ENCODE measurements at places on chromosomes 1 and 21.

DNA sequence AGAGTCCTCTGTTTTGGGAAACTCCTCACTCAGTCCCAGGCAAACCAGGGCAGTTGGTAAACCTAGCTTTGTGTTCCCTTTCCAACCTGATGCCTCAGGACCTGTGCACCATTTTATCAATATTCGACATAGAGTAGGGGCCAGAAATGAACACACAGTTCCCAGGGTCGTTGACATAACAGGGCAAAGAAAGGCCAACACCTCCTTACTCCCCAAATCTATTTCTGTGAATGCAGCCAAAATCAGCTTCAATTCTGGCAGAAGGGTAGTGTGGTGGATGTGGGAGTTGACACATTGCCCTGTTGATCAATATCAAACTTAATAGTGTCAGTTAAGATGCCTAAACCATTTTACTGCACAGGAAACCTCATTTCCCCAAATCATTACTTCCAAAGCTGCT lies 104.6 kb upstream of the SPATA6 start:
- no peak for DNase-seq

GRCh38 chr1:48181669-48182367 lies 40.7 kb upstream of the SLC5A9 start:
- DNase-seq, result no peak

GRCh38 chr1:90836345-90836679 lies 119.2 kb upstream of the BARHL2 start:
- no peak for DNase-seq

DNA sequence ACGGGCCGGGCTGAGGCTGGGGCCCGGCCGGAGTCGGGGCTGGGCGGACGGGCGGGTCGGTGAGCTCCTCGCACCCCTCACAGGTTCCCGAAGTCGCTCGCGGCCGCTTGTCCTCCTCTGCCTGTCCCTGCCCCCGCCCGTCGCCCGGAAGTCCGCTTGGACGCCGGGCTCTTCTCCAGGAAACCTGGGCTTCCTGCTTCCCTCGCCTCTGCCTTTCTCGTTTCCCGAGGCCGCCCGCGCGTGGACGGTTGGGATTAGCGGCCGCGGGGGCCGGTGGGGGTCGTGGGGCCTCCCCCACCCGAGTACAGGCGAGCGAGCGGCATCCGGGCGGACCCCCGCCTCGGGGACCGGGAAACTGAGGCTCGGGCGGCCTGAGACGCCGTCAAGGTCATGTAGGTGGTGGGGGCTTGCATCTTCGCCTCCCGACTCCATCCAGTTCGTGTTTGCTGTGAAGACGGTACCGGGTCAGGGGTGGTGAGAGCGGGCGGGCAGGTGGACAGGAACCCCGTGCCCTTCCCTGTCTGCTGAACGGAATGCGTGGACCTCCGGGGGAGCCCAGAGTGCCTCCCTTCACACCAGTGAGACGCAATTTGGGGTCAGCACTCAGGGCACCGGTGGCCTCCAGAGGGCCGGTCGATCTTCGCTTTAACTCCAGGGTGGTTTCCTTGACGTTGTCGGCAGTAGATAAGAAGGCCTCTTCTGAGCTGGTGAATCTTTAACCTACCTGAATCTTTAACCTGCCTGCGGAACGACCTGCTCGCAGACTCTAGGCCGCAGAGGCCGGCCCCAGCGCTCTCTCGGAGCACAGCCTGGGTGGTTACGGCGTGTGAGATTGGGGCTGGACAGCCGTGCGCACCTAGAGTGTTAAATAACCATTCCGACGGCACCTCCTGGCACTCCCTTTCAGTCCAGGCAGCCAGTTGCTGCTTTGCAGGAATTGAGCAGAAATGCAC lies 686 bp downstream of the ARF1 start:
- no peak for DNase-seq

DNA sequence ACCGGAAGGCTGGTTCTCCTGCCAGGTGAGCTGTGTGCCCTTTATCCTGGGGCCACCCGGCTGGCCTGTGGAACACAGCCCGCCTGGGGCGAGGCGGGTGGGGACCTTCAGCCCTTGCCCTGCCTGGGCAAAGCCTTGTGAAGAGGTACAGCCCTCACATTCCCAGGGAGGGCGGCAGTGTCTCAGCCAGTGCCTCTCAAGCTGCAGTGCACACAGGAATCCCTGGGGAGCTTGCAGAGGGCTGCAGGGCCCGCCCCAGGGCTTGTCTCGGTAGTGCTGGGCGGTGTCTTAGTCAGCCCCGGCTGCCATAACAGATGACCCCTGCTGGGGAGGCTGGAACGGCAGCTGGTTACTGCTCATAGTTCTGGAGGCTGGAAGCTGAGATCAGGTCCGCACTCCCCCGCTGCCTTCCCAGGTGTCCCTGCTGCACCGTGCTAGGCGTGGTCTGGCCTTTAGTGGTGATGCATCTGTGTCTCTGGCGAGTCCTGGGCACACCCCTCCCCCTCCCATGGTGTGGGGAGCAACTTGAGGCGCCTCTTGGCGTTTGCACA lies 12.6 kb downstream of the DFFB start:
- no peak for DNase-seq

Data from spinal cord (tissue), 10 donors.